Fibroblast of skin of back (primary cell): ENCODE measurements at places on chromosomes 11 and 22.

- DNase-seq: peak; percentile 71
These were observed 309.1 kb downstream of the SWAP70 start for GRCh38 chr11:9972989-9973388.

GRCh38 chr11:32987851-32988250 is 27.8 kb upstream of the DEPDC7 start:
- DNase-seq: no peak

- DNase-seq: no peak
These were observed at the start of gene SCUBE2 for GRCh38 chr11:9091044-9091922. SCUBE2 (minus strand) TSS chr11:9091599; CDS start chr11:9091528, 71 bp downstream.

DNA sequence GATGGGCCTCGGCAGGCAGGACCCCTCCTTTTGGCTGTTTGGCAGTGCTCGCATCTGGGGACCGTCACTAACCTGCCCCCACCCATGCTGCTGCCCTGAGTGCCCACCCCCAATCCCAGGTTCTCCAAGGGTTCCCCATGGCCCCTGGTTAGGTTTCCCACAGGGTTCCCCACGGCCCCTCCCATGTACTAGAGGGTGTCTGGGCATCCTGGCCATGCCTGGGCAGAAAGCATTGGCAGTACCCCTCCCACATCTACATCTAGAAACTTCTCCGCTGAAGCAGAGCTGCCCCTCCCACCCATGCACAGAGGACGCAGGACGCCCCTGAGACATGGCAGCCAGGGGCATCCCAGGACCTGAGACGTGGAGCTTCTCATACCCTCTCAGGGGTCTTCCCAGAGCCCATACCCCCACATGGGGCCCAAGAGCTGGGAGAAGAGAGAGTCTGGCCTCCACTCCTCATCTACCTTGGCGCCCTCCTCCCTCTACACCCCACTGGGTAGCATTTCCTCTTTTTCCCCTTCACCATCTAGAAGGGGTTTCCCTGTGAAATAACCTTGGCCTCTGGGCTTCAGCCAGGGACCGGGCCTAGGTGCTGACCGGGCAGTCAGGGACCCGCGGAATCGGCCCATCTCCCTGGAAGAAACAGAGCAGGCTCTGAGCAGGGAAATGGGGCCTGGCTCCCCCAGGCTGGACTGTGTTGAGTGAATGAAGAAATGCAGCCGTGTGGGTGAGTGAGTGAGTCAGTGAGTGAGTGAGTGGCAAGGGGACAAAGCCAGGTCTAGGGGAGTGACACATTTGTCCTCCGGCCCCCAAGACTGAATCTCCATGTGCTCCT is 987.3 kb downstream of the BRD1 start:
- no peak for DNase-seq

GRCh38 chr11:77115181-77115611 is 12.6 kb downstream of the OMP start:
- DNase-seq: no peak

DNA sequence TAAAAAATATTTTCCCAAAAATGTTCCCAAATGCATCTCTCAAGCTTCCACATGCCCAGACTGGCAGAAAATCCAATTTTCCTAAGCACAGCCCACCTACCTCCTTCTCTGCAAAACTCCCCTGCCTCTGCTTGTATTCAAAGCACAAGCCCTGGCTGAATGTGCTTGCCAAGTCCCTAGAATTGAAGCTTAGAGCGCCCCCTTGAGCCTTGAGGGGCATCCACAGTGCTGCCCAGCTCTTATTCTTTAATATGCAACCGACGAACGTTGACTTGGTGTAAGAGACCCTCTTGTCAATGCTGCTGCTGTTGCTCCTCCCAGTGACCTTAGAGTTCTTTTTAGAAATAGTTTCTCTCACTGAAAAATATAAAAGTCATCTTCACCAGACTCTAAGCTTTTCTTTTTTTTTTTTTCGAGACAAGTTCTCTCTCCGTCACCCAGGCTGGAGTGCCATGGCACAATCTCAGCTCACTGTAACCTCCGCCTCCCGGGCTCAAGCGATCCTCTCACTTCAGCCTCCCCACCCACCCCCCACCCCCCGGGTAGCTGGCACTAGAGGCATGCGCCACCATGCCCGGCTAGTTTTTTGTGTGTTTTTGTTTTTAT is 63.5 kb upstream of the CAPRIN1 start:
- peak; percentile 74 for DNase-seq

DNA sequence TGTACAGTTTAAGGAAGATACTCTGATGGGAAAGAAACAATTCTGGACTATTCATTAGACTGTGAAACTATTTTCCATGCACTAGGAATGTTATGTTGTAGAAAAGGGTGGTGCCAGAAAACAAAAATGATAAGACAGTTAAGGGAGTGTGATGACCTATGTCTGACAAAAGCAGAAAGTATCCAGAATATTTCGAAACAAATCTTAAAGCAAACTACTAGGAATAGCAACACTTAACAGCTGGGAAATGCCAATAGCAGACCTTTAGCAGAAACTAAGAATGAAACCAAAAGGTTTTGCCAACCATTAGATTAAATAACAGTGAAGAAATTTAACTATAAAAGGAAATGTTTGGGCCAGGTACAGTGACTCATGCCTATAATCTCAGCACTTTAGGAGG is 3.3 kb upstream of the ARHGAP20 start:
- peak; percentile 76 for DNase-seq

DNA sequence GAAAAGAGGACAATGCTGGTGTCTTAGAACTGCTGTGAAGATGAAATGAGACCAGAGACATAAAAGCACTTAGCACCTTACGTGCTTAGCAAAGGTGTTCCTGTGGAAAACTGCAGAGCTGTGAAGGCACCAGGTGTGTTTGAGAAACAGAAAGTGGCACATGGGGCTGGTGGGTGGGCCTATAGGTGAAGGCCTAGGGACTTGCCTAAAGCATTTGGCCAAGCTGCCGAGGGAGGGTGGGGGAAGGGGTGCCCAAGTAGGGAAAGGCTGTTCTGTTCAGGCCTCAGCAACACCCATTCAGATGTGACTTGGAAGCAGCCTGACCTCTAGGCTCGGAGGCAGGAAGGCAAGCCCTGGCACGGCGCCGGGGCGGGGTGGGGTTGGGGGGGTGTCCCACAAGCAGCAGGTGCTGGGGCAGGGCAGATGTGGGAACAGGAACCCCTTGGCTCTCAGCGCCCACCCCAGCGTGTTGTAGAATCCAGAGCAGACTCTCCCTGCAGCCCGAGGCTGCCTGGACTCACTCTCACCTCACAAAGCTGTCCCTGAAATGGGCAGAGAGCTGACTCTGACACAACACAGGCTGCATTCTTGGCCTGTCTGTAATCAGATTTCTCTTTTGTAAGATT is 366.7 kb upstream of the NARS2 start:
- DNase-seq: no peak

GRCh38 chr22:24559471-24559870 is 3.7 kb downstream of the SNRPD3 start:
- no peak for DNase-seq

DNA sequence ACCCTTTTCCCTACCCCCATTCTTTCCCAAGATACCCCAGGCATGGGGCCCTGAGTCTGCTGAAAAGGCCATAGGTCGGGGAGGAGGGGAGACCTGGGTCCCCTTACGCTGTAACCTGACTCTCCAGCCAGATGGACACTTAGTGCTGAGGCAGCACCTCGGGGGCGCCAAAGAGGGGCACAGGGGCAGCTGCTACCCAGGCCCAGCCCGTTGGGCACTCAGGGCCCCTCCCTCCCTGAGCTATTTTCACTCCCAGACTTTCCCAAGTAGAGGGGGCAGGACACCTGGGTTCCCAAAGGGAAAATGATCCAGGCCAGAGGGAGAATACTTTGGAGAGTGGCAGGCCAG is 933 bp downstream of the ACTN3 start:
- DNase-seq: no peak

DNA sequence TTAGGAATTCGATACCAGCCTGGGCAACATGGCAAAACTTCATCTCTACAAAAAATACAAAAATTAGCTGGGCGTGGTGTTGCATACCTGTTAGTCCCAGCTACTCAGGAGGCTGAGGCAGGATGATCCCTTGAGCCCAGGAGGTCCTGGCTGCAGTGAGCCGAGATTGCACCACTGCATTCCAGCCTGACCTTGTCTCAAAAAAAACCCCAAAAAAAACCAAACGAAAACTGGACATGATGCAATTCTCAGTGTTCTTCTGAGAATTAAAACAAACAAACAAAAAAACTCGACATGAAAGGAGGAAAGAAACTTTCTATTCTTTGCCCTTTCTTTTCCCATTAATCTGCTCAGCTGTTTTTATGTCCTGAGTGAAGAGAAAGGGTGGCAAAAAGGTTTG is 7.4 kb downstream of the MED17 start:
- no peak for DNase-seq

- DNase-seq: no peak
These were observed 17.9 kb downstream of the GNAZ start for GRCh38 chr22:23088199-23088604.

DNA sequence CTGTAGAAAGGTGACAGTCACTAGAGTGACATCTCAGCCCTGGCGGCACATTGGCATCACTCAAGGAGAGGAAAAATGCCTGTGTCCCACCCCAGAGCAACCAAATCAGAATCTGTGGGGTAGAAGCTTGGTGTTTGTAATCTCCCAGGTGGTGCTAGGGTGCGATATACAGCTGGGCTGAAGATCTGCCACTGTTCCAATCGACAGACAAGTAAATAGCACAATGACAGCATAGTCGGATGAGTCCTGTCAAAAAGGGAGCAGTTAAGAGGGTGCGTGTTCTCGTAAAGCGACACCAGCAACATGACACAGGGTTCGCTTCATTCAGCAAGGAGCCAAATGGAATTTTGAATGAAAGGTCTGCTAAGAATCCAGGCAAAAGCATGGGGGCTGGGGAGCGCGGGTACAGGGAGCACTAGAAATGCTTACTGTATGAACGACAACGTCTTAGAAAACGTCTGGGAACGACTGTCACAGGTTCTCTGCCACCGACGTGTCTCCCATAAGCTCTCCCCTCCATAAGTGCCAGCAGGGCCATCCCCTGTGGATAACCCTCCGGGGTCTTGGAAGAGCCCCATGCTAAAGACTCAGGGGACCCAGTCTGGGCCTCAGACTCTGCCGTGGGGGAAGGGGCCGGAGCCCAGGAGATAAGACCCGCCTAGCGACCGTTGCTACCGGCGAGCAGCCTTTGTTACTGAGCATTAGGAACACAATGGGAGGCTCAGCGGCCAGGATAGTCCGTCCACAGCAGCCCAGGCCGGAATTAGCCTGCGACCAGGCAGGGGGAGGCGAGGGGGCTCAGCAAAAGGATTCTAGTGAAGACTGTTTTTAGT is 20.8 kb downstream of the ADA2 start:
- DNase-seq: no peak

DNA sequence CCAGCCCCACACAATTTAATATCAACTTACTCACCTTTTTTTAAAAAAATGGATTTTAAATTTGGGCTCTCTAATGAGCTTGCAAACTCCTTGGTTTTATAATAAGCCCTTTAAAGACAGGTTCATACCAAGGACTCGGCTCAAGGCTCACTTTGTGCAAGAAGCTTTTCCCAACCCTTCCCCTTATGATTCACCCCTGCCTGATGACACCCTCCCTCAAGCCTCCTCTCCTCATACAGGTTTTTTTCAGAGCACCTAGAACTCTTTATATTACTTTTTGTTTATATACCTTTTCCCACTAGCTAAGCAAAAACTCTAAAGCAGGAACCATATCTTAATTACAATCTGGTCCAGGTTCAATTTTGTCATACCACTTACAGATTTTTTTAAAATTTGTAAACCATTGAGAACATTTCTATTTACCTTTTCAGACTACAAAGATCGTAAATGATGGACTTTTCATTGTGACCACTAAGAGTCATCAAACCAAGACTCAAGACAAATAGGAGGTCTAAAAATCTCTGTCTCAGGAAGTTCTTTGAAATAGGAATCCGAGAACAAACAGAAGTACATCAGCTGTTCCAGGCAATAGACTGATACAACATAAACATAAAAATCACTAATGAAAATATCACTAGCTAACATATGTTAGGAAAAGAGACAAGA is 13.1 kb upstream of the EXPH5 start:
- DNase-seq: no peak

- no peak for DNase-seq
These were observed 323.3 kb upstream of the ZC3H12C start for GRCh38 chr11:109769858-109770257.

- peak; percentile 44 for DNase-seq
These were observed 48.6 kb upstream of the UCP3 start for GRCh38 chr11:74057249-74058151.

- no peak for DNase-seq
These were observed 40.2 kb downstream of the FZD4 start for GRCh38 chr11:86914865-86915519.

DNA sequence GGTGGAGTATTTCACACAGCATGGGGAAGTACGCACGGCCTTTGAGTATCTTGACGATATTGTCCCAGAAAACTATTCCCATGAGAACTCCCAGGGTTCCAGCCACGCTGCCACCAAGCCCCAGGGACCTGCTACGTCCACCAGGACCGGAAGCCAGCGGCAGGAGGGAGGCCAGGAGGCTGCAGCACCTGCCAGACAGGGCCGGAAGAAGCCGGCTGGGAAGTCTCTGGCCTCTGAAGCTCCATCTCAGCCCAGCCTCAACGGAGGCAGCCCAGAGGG is 32.6 kb downstream of the IGHMBP2 start:
- no peak for DNase-seq

GRCh38 chr22:42473484-42474193 is 41.4 kb upstream of the NFAM1 start:
- DNase-seq: peak; percentile 67

DNA sequence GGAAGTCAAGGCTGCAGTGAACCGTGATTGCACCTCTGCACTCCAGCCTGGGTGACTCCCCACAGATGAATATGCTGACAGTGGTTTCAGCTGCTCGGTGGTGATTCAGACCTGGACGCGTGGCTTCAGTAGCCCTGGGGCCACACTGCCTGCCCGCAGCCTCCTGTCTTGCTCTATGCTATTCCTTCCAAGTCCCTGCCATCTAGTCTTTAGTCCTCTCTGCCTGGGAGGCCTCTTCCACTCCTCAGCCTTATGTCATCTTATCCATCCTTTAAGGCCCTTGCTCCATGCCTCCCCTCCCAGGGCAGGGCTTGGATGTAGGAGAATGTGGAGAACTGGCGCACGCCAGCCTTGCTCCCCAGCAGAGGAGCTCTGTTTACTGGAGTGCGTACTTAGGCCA is 23.0 kb downstream of the YDJC start:
- no peak for DNase-seq

GRCh38 chr11:108985945-108986279 is 321.0 kb downstream of the DDX10 start:
- peak; percentile 76 for DNase-seq

DNA sequence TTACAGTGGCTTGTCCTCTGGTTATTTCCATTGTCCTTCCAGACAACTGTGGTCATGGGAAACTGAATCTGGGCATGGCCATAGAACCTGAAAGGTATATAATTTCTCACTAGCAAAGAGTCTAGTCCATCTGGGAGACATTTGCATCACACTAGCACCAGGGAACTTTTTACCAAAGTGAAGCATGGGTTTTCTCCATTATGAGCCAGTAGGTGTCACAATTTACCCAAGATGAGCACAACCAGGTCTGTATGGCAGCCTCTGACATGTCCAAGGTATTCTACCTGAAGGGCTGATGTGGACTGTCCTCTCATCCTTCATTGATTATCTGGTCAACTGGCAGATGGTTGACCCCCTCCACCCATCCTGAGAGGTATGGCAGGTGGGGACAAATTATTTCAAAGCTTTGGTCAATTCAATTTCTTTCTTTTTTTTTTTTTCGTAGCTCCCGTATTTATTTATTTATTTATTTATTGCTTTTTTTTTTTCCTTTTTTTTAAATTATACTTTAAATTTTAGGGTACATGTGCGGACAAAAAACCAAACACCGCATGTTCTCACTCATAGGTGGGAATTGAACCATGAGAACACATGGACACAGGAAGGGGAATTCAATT is 425.9 kb downstream of the TMEM135 start:
- no peak for DNase-seq
